ENCODE measurements at places on chromosomes 4 and X.
A peak's percentile ranks its signal among the peaks of the same experiment; 100 is the strongest.

DNA sequence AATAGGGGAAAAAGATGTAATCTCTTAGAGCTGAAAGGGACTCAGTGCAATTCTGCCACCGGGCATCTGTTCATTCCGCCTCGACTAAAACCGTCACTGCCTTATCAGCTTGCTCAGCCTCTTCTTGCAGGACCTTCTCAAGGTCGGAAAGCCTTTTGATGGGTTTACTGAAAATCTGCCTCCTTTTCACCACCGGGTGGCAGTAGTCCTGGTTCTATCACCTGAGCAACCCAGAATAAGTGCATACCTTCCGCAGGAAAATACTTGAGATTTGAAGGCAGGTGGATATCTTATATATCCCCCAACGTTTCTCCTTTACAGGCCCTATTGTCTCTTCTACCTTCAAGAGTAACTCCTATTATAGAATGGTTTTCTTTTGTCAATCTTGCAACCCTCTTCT is 103.4 kb upstream of the PAK3 start:
- peak; percentile 19 for DNase-seq

GRCh38 chr4:53012738-53013137 is 150.6 kb downstream of the RASL11B start:
- no peak for DNase-seq

DNA sequence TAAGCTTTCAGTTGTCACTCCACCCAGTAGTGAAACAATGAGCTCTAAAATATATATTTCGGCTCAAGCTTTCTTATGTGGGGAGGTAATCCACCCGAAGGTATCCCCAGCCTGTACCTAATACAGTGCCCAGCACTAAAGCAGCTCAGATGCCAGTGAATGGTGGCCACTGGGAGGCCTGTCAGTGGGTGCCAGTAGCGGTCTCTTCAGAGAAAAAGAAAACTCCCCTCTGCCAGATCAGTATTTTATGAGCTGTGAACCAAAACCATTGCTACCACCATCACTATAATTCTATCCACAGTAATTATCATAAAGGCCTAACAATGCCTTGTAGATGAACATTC is 835 bp upstream of the NFKB1 start:
- DNase-seq = peak; percentile 46

GRCh38 chr4:144494280-144494679 is 151.7 kb upstream of the HHIP start:
- DNase-seq = peak; percentile 8

GRCh38 chr4:112288455-112288854 is 2.8 kb upstream of the TIFA start:
- DNase-seq = no peak

- DNase-seq = no peak
Observed at GRCh38 chr4:105025263-105026017, 121.2 kb upstream of the TET2 start.

DNA sequence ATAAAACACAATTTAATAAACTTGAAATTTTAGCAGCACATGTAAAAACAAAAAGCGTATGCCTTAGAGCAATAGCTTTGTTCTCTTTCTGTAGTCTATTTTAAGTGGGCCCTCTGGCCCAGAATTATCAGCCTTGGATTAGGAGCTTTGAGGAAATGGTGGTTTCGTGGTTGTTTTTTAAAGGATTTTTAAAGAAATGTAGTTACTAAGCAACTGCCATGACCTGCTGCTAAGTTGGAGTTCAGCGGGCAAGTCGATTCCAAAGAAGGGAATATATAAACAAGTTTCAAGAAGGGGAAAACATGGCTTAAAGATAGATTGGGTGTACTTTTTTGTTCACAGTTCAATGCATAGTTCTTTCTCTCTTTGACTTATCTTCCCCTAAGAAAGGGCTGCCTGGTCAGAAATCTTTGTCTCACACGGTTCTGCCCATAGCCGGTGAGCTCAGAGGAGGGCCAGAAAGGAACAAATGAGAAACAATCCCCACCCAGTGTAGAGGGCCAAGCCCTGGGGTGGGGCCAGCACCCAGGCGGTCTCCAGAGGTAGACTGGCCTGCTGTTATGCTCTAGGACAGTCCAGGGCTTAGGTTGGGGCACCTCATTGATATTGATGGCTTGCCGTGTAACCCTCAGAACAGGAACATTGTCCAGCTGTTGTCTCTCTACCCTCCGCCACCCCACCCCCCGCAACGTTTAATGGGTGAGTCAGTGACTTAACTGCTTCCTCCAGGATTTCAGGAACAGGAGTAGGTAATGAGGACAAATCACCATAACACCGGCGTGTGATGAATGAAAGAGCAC is 32.5 kb downstream of the DLG3 start:
- DNase-seq = peak; percentile 82

- peak; percentile 61 for DNase-seq
Observed at GRCh38 chr4:110091434-110092140, 106.8 kb downstream of the ELOVL6 start.

DNA sequence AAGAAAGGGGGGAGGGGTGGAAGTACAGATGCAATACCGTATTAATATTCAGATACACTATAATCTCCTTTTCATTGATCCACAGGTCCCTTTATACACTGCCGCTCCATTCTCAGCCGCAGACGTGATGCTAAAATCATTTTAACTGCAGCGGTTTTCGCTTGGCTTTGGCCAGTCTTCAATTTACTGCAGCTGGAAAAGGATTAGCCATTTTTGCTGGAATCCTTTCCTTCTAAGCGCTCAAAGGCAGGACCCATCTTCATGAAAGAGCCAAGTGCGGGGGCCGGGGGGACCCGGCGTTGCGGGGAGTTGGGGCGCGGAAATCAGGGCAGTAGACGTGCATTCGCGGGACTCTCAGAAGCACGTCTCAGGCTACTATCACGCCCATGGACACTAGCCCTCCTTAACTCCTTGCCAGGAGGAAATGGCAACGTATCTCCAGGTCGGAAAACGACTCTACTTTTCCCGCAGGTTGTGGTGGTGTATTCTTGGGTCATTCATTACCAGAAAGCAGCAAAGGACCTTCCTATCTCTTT is 1.7 kb upstream of the PCDH10 start:
- DNase-seq = no peak

DNA sequence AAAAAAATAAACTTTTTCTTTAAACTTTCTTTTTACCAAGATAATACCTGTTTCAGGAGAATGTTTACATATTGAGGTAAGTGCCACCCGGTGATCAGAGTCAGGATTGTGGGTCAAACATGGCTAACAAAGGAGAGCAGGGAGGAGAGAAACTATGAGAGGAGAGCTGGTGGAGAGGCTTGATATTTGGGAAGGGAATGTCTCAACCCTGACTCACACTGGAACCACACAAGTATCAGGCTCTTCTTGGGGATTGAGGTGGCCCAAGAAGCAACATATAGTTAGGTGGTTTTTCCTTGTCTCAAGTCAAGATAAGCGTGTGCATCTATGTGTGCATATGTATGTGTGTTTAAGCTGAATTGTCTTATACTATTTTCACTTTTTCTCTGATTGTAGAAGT is 6.7 kb downstream of the TCEAL1 start:
- DNase-seq = no peak

DNA sequence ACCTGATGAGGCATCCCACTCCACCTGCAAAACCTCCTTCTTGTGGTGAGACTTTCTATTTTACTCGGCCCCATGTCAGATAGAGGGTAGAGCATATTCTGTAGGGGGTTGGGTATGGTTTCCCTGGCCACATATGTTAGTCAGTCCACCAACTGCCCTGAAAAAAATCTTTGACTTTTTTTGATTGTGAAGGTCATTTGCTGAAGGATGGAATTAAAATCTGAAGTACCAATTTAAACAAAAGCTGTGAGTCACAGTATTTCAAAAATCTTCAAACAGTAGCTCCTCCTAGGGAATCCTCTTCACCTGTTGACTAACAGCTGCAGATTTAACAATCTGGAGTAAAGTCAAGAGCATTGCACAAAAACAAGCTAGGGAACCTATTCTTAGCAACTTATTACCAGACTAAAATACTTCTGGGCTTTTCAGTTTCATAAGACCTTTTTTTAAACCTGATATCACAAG is 8.0 kb upstream of the CCDC110 start:
- no peak for DNase-seq

- no peak for DNase-seq
Observed at GRCh38 chr4:2742081-2742822, 13.9 kb downstream of the TNIP2 start.

GRCh38 chr4:137754652-137755471 is 222.6 kb upstream of the PCDH18 start:
- DNase-seq = peak; percentile 44

DNA sequence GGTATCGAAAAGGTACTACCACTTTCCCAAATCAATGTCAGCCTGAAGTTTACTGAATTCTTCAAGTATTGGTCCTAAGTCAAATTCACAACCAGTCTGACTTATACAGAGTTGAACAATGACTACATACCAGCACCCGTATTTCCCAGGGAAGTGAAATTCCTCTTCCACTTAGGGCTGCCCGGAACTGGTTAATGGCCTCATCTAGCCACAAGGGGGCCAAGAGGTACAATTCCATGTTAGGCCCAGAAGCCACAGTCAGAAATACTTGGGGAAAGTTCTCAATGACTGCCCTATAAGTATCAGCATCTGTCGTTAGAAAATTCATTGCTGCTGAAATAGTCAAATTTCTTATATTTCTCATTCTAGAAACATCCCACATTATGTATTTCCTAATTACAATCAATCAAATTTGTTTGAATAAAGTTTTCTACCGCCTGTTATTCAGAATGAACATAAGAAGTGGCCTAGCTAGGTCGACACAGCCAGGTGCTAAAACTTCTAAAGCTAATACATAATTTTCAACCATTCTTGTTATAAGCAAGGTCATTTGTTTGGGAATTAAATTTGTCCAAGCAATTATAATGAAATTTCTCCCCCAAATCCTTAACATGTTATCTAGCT is 5.6 kb upstream of the PCDH7 start:
- DNase-seq = peak; percentile 51
